CD4-positive, CD25-positive, alpha-beta regulatory T cell (primary cell): ENCODE measurements at places on chromosomes 3 and 15. TPM values are rescaled to one million over a fixed set of nuclear protein-coding genes. Genes with fewer than 3 reads are reported as not detected.

Gene TM4SF4
- not detected for total RNA-seq

Gene SLC25A36
- 104 TPM for total RNA-seq

DNA sequence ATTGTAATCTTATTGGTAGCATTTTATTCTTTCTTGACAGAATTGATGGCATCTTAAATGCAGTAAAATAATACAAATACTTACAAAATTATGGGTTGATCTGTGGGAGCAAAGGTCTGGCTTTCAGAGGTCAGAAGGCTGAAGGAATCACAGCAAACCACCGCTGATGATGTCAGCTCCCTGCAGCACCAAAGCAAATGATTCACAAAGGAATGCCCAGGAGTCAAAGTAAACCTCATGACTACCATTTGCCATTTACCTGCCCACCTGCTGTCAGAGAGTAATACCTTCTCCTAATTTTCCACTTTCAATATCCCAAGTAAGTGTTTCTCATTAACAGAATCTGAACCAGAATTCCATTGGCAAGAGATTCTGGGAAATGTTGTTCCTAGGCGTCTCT, 46.1 kb downstream of the CPA3 start:
- H3K4me3 ChIP-seq = no peak overlapping the region
- no peaks in the 10 kb centered on the region for H3K27me3 ChIP-seq
- no peak for DNase-seq
- H3K27ac ChIP-seq = no peak overlapping the region
- H3K4me1 ChIP-seq = no peaks in the 10 kb centered on the region
- H3K36me3 ChIP-seq = no peaks in the 10 kb centered on the region

DNA sequence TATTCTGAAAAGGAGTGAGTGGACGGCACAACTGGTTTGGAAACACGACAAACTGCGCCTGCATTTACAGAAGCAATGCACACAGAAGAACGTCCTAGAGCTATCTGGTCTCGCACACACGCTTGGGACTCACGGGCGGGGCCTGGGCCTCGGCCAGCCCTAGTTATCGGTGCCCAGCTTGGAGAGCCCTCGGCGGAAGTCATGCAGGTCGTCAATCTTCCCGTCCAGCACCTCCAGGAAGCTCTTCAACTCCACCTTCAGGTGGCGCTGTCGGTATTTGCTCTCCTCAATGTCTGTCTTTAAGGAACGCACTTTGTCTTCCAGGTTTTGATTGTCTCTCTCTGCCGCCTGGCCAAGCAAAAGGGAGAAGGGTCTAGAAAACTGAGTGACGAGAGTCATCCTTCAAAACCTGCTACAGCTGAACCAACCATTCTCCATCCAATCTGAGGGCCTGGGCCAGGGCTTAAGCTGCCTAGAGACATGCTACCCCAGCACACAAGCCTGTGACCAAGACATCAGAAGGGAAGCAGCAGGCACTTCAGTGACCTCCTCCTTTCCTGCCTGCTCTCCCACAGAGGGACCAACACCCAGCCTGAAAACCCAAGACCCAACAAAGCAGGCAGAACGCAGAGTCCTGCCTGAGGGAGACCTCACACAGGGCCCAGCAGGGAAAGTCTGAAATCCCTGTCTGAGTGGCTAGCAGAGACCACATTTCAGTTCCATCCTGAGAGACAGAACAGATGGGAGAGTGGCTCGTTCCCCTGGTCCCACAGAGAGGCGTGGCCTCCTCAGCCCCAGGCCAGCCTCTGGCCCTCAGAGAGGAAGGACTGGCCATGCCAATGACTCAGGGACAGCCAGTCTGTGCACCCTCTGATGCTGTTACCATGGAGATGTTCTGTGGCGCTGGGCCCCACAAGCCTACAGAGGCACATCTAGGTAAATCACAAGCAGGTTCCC, 40.4 kb downstream of the WHAMM start:
- H3K27me3 ChIP-seq = no peaks in the 10 kb centered on the region
- H3K36me3 ChIP-seq = no peaks in the 10 kb centered on the region
- no peak overlapping the region for H3K4me3 ChIP-seq
- peak; percentile 67 for DNase-seq

Gene APOD
- not detected for total RNA-seq

- peak overlapping the region; percentile 20 for H3K27ac ChIP-seq
- H3K4me1 ChIP-seq = peaks cover 17% of the 10 kb centered on the region
- no peak for DNase-seq
- H3K4me3 ChIP-seq = no peak overlapping the region
- H3K27me3 ChIP-seq = no peaks in the 10 kb centered on the region
- peaks cover 38% of the 10 kb centered on the region for H3K36me3 ChIP-seq
These were observed 46.5 kb downstream of the MSL2 start for GRCh38 chr3:136149667-136150066.

DNA sequence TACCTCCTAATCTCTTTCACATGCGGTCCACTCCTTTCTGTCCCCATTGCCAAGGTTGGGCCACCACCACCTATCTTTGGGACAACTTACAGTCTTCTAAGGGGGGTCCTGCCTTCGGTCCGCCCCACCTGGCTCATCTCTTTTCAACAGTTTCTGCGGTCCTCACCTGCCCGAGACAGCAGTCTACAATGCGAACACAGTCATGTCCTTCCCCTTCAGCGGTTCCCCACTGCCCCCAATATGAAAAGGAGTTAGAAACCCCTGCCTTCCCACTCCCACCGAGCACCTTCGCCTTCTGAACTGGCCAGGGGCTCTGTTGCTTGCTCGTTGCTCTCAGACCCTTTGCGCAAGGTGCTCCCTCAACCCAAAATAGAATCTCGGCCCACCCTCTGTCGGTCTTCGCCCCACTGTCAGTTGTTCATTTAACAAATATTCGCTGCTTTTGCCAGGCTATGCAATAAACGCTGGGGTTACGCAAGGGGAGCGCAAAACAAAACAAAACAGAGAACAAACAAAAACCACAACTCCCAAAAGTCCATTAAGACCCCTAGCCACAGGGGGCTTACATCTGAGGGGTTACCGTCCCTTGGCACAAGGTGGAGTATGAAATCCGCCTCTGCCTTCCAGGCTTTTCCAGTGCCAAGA, 611 bp upstream of the FANCI start:
- H3K4me1 ChIP-seq = peaks cover 15% of the 10 kb centered on the region
- H3K27me3 ChIP-seq = no peaks in the 10 kb centered on the region
- H3K27ac ChIP-seq = peak overlapping the region; percentile 35
- DNase-seq = no peak

Gene FGD5
- total RNA-seq = 0.79 TPM

Gene SLC22A14
- not detected for total RNA-seq

DNA sequence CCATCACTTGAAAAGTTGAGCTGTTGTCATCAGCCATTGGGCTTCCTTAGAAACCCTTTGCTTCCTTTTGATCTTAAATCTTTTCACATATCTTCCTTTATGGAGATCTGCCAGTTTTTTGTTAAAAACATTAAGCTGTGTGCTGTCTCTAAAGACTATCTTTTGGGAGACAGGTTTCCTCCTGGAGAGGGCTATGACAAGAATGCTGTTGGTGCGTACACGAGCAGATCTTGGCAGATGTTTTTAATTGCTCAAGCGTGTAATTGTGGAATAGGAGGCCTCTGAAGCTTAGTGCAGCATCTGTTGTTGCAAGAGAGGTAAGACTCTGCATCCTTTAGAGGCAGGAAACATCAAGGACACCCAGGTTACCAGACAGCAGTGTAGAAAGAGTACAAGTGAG, 56.8 kb downstream of the PHLDB2 start:
- no peak overlapping the region for H3K27ac ChIP-seq
- no peaks in the 10 kb centered on the region for H3K4me1 ChIP-seq
- H3K4me3 ChIP-seq = no peak overlapping the region

Gene NLGN1
- not detected for total RNA-seq
